SJSA1 (cell line): ENCODE measurements at places on chromosomes 7 and 10.

DNA sequence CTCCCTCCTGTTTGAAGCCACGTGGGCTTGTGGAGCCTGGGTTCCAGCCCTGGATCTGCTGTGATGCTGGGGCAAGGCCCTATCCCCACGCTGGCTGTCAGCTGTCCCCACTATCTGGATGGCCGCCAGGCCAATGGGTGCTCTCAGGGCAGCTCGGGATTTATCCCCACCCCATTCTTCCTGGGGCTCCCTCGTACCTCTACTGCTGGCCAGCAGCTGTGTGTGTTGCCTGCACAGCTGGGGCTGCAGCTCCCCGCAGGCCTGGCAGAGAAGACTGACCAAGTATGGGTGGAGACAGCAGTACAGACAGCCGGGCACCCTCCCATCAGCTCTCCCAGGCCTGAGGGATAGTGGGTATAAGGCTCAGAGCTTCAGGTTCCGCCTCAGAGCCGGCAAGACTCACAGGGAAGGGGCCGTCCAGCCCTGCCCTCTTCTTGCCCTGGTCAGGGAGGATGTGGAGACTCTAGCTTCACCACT, 13.6 kb downstream of the CLIP2 start:
- no peak for DNase-seq

- DNase-seq = no peak
Observed at GRCh38 chr10:10996966-10997620, 20.6 kb upstream of the CELF2 start.

- DNase-seq = no peak
Observed at GRCh38 chr7:45574416-45574668, 174 bp downstream of the ADCY1 start.

- no peak for DNase-seq
Observed at GRCh38 chr7:112982441-112983063, 104.1 kb downstream of the GPR85 start.

DNA sequence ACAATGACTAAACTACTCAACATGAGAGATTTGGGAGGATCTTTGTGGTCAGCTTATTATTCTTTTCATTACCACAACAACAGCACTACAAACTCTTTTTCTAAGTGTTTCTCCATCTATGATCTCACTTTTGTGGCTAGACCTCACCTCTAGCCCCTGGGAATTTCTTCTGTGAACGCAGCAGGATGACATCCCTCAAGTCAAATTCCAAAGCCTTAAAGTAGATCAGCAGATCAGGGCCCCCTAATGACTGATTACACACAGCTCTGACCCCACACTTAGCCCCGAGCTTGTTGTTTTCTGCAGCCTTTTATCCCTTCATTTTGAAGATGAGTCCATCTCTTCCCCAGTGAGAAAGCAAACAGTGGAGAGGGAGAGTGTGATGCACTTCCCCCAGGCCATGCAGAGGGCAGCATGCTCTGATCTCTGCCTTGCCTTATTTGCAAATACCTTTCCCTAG, 27.3 kb downstream of the TFAM start:
- DNase-seq = peak; percentile 82

GRCh38 chr10:69826789-69827554, 25.3 kb downstream of the COL13A1 start:
- DNase-seq = no peak

DNA sequence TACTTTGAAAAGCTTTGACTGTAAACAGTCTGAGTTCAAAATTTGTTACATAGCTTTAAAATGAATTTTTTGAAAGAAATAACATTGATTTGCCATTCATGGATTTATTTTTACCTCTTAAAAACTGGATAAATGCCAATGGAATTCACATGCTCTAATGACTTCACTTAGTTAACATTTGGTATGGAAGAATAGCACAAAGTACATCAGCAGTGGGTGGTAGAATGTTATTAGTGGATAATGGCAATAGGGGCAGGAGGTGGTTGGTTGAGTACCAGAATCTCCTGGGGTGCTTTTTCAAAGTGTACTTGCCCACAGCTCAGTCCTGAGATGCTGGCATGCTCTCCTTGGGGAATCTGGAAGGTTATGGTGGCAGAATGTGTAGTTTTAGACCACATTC, 4.7 kb downstream of the PPP1R9A start:
- DNase-seq = no peak

DNA sequence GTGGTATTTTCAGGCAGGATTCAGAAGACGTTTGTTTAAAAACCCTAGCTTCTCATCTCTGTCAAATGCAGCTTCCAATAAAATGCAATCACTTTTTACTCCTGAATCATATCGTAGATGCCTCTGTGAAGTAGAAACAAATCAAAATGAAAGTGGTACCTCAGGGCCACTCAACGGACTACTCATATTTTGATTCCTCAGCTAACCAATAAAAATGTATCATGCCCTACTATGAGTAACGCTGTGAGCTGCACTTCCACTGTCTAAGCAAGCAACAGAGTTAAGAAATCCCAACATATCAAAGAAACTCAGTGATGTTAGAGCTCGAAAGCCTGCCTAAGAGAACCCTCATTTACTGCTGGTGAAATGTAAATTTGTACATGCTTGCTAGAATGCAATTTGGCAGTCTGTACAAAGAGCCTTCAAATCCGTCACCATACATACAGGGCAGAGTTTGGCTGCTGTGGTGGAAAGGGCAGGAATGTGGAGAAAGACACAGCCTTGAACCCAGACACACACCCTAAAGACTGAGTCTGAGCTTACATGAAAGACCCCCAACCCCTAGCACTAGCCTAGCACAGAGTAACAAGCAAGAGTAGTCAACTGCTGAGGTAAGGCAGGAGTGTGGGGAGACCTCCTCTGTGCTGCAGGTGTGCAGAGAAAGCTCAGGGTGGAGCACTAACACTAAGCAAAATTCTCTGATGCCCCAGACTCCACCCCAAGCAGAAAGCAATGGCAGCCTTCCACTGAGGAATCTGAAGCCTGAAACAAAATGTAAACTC, 151.5 kb downstream of the ANK3 start:
- DNase-seq = no peak

DNA sequence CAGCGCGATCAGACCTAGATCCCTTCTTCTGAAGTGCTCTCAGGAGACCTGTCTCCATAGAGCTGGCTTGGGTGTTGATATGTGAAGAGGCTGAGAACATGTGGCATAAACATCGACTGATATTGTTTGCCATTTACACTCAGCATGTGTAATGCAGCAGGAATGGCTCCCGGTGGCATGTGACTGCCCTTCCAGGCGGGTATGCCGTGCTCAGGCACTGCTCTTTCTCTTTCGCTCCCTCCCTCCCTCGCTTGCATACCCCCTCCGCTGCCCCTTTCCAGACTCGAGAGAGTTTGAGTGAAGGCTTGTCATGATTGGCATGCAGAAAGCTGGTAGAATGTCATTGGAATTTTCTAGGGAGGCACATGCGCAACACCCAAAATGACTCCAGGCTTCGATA, 107.3 kb upstream of the PDCD4 start:
- no peak for DNase-seq

GRCh38 chr7:53446170-53446569, 410.7 kb downstream of the POM121L12 start:
- DNase-seq = no peak

DNA sequence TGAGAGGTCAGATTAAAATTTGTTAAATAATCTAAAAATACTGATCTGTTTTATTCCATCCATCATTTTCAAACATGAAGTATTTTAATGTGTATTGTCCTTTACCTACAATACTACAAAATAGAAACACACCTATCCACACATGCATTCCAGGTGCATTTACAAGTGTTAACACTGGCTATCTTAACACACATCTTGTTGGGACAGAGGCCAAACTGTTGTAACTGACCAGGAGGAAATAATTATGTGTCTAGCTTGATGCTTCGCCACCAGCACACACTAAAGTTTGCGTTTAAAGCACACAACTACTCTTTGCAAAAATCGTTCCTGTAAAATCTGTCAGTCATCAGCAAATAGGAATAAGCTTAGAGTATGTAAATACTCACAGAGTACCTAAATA, 2.8 kb downstream of the PANK1 start:
- DNase-seq = no peak

GRCh38 chr10:92239600-92240288, 51.1 kb downstream of the CPEB3 start:
- DNase-seq = peak; percentile 44

DNA sequence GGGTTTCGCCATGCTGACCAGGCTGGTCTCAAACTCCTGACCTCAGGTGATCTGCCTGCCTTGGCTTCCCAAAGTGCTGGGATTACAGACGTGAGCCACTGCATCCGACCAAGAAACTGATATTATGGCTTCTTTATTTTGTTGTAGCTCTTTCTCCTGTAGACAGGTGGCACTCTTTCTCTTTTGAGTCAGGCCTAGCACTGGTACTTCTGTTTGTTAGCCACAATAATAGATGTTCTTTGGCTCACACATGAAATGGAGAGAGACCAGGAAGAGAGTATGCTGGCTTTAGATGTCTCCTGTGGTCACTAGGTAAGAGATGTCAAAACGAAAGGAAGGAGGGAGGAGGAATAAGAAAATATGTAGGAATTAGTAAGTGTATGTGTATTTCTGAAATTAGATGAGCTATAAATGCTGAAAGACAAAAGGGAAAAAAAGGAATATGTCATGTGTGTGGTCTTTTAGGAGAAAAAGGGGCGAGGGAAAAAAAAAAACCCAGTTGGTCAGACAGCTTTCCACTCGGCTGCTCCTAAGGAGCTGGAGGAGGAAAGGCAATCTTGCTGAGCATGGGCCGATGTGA, 78.7 kb downstream of the CLEC2L start:
- peak; percentile 16 for DNase-seq
